CD4-positive, CD25-positive, alpha-beta regulatory T cell (primary cell): ENCODE measurements at places on chromosomes 2 and 18. TPM values are rescaled to one million over a fixed set of nuclear protein-coding genes. Genes with fewer than 3 reads are reported as not detected.

The PTPRM gene
- total RNA-seq, result 3.6 TPM

The C2orf78 gene
- not detected for total RNA-seq

The CNTNAP5 gene
- total RNA-seq, result not detected

The AMER3 gene
- not detected for total RNA-seq

The CPLX4 gene
- total RNA-seq, result not detected

The EVX2 gene
- not detected for total RNA-seq

The ANTXR1 gene
- total RNA-seq, result not detected
